Fibroblast of the aortic adventitia (primary cell): ENCODE measurements at places on chromosomes 4 and X.

DNA sequence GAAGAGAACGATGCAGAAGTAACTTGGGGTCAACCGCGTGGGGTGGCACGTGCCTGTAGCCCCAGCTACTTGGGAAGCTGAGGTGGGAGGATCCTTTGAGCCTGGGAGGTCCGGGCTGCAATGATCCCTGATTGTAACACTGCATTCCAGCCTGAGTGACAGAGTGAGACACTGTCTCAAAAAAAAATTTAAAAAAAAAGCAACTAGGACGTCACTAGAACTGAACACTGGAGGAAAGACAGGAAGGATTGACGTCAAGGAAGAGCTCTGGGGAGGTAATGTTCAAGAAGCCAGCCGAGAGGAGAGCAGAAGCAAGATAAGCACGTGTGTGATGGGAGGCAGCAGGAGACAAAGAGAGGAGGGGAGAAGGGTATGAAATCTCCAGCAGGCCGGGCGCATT is 28.7 kb downstream of the S100G start:
- DNase-seq: no peak

GRCh38 chr4:134935320-134935719 is 733.7 kb upstream of the PABPC4L start:
- no peak for DNase-seq

GRCh38 chr4:40378619-40379018 is 43.5 kb downstream of the CHRNA9 start:
- no peak for DNase-seq

DNA sequence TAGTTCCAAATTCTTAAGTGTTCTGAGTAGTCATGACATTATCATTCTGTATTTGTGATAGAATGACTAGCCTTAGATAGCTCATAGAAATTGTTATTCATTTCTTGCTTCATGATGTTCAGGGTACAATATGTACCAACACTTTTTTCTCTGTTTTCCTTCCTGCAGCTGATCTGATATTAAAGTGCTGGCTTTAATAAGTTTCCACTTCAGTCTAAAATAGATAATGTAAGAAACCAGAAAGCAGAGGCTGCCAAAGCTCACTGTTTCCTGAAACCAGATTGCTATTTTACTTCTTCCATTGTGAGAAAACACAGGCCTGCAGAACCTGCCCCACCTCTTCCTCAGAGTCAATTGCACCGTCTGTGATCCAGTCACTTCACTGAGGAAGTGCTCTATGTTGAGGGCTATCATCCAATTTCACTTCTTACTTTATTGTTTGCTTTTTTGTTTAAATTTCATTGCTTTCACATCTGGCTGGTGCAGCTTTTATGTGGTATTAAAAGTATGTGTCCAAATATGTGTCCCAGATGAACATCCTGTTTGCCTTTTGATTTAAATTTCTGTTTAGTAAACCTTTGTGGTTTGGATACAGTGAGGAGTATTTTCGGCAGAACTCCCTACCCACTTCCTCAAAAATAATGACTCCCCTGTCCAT is 652.1 kb downstream of the ANKRD50 start:
- DNase-seq: peak; percentile 85

DNA sequence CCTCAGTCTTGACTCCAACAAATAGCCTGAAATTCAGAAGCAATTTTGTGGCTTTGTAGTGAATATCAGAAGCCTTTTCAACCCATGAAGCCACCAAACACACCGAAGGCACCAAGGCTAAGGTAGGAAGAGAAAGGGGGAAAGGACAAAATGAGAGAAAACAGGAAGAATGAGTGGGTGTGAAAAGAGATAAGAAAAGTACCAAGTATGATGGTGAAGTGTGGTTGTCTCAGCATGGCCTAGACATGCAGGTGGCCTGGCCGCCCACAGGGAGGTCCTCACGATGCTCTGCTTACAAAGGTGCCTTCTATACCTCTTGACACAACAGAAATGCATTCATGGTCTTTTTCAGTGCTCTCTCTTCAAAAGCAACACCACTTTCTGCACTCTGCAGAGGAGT is 34.9 kb downstream of the ACSL1 start:
- no peak for DNase-seq

- no peak for DNase-seq
Observed at GRCh38 chrX:40476958-40477357, 103.8 kb upstream of the ATP6AP2 start.

DNA sequence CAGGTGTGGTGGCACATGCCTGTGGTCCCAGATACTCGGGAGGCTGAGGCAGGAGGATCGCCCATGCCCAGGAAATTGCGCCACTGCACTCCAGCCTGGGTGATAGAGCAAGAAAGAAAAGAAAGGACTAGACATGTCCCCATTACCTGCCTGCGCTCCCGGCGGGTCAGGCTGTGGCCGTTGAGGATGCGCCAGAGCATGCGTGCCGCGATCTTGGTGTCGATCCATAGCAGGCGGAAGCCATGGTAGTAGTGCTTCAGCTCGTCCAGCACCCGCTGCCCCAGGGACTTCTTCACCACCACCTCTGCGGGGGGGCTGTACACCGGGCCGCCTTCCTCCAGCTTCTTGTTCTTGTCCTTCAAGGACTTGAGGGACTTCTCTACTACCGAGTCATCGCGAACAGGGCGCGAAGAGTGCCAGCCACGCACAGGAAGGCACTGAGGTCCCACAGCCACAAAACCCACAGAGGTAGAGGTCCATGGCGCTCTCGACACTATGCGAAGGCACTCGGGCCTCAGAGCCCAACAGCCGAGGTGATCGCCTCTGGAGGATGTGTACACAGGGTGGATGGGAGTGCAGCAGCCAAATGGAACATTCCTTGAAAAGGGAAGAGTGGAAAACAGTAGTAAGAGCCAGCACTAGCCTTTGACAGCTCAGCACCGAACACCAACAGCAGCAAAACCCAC is 14.6 kb downstream of the LETM1 start:
- DNase-seq: no peak

DNA sequence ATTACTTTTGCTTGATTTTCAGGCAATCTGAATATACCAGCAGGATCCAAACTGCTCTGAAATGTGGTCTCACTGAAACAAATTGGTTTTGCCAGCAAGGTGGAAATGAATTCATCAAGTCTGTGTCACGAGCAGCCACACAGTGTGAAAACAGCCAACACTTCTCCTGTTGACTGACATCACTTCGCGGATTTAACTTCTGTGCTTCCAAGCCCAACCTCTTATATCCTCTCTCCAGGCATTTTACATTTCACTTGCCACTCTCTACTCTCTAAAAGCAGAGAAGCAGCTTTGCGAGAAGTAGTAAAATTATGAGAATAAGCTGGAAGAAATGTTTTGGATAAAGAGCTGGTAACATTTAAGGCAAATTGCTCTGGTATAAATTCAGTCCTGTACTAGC is 106.1 kb upstream of the FRG1 start:
- DNase-seq: no peak

DNA sequence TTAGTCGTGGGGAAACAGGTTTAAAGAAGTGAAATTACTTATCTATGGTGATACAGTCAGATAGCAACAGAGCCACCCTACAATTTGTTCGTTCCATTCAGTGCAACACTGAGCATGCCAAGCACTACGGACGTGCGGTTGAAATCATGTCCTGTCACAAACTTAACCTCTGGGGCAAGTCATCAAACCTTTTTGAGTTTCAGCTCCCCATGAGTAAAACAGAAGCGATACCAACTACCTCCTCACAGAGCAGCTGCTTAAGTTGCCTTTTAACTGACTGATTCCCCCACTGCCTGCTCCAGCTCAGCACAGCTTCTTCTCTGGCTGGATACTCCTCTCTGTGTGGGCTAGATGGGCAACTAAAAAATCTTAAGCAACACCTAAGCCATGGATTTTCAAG is 36.0 kb downstream of the LHFPL1 start:
- no peak for DNase-seq

DNA sequence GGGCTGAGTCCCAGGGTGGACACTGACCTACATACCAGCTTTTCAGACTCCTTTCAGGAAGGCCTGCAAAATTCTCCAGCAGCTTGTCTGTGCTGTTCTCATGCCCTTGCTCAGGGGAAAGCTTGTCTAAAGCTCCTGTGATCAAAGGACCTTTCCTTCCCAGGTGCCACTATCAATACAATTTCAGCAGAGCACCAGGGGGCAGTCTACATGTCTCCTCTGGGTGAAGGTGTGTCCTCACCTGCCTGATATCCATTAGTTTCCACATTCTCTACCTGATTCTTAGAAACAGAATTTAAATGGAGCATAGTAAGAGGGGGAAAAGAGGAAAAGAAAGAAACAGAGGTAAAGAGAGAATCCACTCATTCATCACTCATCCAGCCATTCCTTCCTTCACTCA is 114.2 kb downstream of the PPARGC1A start:
- no peak for DNase-seq

- DNase-seq: no peak
Observed at GRCh38 chrX:973010-973632, 239.3 kb downstream of the CRLF2 start.
